ENCODE measurements at places on chromosomes 3 and 15.

DNA sequence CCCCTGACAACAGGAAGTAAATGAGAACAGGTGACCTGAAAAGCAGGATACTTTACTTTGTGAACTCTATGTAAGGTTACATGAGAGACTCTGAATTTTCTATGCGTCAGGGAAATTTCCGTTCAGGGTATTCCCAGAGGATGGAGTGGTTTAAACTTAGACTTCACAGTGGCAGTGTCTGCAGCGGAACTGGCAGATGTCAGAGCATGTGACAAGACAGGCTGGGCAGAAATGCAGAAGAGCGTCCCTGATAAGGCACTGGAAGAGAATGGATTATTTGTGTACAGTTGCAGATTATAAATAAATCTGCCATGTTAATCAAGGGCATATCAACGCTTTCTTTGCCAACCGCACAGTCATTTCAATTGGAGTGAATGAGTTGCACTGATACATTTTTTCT is 598.4 kb upstream of the ZNF717 start:
- DNase-seq, result no peak

DNA sequence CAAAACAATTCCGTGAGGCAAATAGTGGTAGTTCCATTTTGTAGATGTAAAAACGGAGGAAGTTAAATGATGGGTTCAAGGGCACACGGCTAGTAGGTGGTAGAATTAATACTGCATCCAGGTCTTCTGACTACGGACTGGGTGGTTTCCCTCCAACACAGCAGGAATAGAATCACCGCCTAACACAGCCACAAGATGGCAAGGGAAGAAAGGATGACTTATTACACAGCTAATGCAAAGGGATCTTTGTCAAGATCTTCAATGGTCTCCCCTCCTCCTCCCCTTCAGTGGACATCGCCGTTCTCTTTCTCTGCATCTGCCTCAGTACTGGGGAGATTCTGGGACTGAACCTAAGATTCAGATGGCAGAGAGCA is 524 bp upstream of the TOPBP1 start:
- DNase-seq, result peak; percentile 38

DNA sequence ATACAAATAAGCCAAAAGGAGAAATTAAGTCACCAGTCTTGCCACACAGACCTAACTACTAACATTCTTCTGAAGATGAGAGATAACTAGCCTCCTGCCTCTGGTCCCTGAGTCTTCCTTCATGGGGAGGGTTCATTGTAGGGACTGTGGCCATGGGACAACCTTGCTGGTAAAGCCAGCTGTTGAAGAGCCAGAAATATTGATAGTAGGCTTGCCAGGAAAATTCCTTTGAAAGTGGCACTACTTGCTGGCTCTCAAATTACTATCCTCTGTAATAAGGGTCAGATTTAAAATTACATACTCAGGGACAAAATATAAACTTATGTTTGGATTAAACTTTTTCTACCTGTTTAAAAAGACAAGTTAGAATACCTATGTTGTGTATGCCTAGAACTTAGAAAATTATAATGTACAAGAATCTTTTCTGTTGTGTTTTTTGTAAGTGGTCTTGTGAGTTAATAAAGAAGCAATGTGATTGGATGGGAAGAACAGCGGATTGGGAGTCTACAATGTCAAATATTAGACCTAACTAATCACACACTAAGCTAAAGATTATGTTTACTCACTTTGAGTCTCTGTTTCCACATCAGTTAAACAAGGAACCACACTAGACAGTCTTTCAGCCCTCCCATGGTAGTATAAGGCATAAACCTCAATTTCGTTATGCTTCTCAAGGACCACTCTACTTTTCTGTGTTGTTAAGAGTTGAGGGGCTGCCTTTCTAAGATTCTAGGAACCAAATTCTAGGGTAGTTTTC is 60.0 kb upstream of the TRIM71 start:
- no peak for DNase-seq

- DNase-seq, result no peak
Observed at GRCh38 chr3:147418371-147418781, 9.2 kb downstream of the ZIC1 start.

- DNase-seq, result no peak
Observed at GRCh38 chr15:67820992-67821783, 4.1 kb upstream of the SKOR1 start.

GRCh38 chr3:152611905-152612304 is 223.0 kb upstream of the P2RY1 start:
- DNase-seq, result no peak

DNA sequence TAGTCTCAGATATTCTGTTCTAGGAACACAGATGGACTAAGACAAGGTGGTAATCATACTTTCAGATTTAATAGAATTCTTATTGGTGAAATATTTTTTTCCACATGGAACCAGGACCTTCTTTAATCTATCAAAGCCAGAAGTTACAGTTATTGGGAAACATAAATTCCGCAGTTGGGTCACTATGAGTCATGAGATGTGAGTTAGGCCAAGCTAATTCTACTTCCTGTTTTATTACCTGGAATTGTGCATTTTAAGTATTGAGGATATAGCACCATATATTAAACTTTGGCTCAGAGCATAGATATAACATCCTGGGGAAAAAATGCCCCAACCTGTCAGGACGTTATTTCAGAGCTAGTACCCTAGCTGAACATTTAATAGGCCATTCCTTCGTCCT is 96.4 kb upstream of the P3H2 start:
- DNase-seq, result no peak

GRCh38 chr3:195900436-195901355 is 7.7 kb downstream of the TNK2 start:
- no peak for DNase-seq

All from SHP77 treated with DMSO at 0.1 percent for 48 hours (cell line).